ENCODE measurements at places on chromosomes 1 and 21.

DNA sequence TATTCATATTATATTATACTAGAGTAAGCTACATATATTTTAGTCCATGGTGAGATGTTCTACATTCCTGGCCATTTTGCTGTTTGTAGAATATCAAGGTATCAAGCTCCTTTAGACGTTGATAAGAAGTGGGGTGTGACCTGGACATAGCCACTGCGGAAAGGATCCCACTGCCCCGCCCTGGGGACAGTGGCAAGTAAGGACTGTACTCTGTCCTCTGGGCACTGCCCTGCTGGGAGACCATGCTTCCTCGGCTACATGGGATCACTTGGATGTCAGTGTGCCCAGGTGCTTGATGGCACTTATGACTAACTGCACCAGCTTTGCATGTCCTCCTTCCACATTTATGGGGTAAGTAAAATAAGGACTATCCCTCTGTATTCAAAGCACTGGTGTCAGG is 46.3 kb upstream of the NTPCR start:
- no peak for DNase-seq

DNA sequence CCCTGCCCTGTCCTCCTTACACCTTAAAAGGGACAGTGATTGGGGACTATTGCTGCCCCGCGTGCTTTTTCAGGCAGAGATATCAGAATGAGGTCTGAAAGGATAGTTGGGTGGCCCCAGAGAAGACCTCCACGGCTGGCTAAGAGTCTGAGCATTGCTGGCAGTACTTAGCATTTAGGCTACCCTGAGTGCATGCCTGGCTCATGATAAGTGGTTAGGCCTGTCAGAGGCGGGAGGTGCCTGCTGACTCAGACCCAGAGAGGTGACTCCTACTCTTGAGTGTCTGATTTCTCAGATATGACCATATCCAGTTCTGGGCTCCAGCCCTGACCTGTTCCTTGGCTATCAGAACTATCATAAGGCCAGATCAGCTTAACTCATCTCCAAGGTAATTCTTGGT is 213.7 kb downstream of the PBX1 start:
- peak; percentile 85 for DNase-seq

GRCh38 chr1:100597061-100597741 is 59.3 kb downstream of the GPR88 start:
- peak; percentile 70 for DNase-seq

GRCh38 chr21:46346296-46347202 is 22.6 kb downstream of the PCNT start:
- DNase-seq = no peak

DNA sequence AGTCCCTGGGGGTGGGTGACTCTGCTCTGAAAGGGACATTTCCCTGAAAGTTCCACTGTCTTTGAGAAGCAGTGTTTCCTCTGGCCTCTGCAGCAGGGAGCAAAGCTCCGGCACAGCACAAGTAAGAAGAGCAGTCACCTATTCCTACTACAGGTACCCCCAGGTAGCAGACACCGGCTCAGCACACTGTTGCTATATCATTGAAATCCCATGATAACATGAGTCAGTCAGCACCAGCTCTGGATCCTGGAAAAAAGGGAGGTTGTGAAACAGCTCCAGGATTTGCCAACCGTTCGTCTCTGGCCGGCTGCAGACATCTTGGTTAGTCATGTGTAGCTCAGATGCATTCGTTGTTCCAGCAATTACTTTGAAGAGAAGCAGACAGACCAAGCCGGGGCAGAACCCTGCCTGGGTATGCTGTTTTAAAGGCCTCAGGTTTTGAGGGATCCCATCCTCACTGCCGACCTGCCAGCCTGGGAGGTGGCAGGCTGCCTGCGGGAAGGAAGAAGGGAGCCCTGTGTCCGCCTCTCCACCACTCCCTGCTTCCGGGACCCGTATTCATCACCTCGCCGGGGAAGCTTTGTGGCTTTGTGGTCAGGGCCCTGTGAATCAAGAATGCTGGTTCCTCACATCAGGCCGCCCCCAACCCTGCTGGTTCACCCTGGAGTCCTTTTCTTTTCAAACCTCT is 139.2 kb downstream of the CLIC6 start:
- peak; percentile 92 for DNase-seq
